ENCODE measurements at places on chromosomes 6 and 20. TPM values are rescaled to one million over a fixed set of nuclear protein-coding genes. Genes with fewer than 3 reads are reported as not detected.

The ELOVL4 gene
- polyA plus RNA-seq: 6.1 TPM

The OPRM1 gene
- not detected for polyA plus RNA-seq

The BEND3 gene
- polyA plus RNA-seq: 1.7 TPM

DNA sequence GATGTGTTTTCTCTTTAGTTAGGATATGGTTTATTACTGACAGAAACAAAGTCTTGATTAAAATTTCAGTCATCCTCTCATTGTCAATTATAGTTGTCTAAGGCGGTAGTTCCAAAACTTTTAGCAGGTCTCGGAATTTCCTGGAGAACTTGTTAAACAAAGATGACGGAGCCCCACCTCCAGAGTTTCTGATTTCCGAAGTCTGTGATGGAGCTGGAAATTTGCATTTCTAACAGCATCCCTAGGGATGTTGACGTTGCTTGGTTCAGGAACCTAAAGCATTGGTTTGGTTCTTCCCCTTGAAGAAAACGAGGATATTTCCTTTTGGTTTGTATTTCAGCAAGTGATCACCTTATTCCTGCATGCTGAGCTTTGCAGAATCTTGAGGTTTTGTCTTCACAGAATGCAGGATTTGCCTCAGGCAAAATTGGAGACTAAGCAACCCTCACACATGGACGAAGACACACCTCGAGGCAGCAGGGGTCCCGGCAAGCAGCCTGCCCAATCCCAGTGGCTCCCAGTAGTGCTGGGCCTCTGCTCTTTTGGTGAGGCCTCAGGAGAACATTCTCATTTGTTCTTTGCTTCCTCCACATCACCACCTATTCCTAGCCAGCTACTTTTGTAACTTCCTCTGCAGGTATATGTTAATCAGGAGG lies 187.1 kb upstream of the PHACTR1 start:
- DNase-seq: no peak

- DNase-seq: no peak
Observed at GRCh38 chr6:33746036-33746600, 587 bp downstream of the IP6K3 start.

DNA sequence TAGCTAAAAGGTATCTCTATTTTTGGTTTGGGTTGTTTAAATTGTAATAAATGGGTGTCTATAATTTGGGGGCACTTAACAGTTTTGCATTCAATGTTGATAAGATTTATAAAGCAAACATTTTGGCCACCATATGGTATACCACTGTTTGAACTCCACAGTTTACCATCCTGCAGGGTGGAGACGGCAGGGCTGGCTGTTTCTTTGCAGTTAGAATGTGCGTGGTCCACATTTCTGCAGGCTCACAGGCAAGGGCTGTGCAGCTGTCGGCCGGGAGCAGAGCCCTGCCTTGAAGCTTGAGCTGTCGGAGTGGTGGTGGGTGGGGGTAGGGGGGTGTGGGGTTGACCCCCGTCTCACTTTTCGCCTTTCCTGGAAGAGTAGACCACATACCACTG lies 135.9 kb downstream of the CDH4 start:
- no peak for DNase-seq

- DNase-seq: no peak
Observed at GRCh38 chr20:55449091-55449490, 556.2 kb downstream of the CBLN4 start.

GRCh38 chr6:116445102-116445501 lies 16.1 kb upstream of the CALHM6 start:
- DNase-seq: no peak

All from keratinocyte (primary cell).